MCF 10A (cell line): ENCODE measurements at places on chromosomes 5 and 9. TPM values are rescaled to one million over a fixed set of nuclear protein-coding genes. Genes with fewer than 3 reads are reported as not detected.

- DNase-seq: peak; percentile 84
Observed at GRCh38 chr9:78035383-78035993, 3.9 kb upstream of the GNAQ start.

GRCh38 chr5:82808960-82809359 lies 268.2 kb downstream of the TMEM167A start:
- peak; percentile 27 for DNase-seq

DNA sequence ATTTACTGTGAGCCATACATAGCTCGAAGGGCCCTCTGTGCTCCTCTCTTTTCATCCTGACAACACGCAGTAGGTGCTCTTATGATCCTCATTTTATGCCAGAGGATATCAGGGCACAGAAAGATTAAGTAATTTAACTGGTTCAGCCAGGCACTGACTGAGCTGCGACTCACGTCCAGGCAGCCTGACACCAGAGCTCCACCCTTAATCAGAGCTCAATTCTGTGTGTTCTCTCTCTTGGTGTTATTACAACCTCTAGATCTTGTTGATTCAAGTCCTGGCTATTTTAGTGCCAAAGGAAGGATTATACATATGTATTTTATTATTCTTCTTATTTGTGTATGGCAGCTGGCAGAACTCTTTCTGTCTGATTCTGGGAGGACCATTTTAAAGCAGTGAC lies 59.7 kb downstream of the OSMR start:
- peak; percentile 16 for DNase-seq

DNA sequence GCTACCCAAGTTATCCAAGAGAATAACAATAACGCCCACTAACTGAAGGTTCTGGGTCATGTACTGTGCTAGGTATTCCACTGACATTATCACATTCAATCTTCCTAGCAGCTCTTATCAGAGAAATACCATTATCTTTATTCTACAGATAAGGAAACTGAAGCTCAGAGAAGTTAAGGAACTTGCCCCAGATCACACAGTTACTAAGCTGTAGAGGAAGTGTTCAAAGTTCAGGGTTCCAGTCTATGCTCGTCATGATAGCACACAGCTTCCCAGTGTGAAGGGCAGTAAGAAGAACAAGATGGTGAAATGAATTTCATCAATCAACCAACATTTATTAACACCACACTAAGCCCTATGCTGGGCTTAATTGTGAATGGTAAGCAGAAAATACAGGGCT lies 29.6 kb downstream of the ELOVL7 start:
- no peak for DNase-seq

DNA sequence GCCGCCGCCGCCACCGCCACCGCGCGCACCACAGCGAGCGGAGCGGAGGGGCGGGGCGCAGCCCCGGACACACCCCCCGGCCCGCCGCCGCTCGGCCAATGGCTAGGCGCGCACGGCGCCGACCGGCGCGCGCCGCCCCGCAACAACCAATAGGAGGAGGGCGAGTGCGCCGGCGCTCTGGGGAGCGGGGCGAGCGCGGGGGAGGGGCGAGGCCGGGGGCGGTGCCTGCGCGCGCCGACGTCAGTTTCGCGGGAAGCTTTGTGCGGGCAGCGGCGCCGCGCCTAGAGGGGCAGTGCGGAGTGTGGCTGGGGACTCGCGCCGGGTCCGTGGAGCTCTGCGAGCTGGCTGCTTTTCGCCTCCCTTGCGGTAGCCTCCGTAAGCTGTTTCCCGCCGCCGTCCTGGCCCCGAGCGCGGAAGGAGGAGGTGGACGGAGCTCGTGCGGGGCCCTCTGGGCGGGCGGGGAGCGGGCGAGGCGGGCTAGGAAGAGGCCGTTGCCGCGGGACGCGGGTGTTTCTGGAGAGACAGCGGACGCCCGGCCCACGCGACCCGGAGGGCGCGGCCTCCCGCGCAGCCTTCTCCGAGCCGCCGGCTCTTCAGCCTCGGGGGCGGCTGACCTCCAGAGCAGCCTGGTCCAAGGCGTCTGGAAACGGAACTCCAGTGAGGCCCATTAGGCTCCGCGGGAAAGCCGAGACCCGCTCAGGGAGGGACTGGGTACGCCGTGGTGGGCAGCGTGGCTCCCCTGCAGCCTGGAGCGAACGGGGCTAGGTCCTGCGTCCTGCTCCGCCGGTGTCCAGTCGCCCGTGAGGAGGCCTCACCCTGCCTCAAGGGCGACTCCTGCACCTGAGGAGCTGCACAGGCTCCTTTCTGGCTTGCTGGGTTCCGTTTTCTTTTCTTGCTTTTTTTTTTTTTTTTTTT lies at the start of gene ZMYND19:
Gene ZMYND19 (minus strand): TSS at position 44 of the 915 bp plus-strand sequence. CDS start 249 bp downstream, outside the sequence.
- DNase-seq: peak; percentile 87

DNA sequence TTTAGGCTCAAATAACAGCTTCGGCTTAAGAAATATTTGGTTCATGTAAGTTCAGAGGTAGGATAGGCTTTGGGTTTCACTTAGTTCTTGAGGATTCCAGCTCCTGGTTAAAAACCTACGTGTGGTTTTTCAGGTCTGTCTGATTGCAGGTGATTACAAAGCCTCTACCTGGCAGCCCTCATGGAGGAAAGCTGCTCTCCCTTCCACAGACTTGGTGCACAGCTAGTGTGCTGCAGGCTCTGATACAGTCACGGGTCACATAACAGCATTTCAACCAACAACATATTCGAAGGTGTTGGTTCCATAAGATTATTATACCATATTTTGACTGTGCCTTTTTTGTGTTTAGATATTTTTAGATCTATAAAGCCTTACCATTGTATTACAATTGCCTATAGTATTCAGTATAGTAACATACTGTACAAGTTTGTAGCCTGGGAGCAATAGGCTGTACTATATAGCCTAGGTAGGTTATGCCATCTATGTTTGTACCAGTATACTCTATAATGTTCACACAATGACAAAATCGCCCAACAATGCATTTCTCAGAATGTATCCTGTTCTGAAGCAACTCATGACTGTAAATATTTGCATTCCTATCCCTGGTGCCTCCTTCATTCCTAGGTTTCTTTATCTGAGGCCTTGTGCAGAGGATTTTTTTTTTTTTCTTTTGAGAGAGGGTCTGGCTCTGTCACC lies 8.0 kb upstream of the DCP2 start:
- DNase-seq: no peak

Gene PCDHA3
- total RNA-seq: not detected in 2 replicates

Gene OR1Q1
- total RNA-seq: not detected in 2 replicates

Gene GARIN3
- total RNA-seq: not detected in 2 replicates

Gene CCL28
- total RNA-seq: 1.6 and 2.2 TPM in 2 replicates

Gene CDH9
- not detected in 2 replicates for total RNA-seq
